ENCODE measurements at places on chromosomes 4 and X.

DNA sequence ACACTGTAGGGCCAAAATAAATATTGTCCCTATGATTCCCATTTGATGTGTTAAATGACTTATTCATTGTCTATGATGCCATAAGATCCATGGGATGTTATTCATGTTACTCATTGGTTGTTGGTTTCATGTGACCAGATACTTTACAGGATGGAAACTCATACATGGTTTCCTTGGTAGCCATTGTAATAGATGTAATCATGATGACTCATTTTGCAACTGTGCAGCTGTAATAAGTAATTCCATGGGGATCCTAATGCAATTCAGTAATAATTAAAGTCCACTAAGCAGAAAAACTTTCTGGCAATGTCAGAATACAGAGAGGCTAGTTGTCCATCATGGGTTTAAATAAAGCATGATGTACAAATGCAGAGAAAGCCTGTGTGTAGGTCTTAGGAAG, 389.7 kb upstream of the NR3C2 start:
- no peak for DNase-seq

DNA sequence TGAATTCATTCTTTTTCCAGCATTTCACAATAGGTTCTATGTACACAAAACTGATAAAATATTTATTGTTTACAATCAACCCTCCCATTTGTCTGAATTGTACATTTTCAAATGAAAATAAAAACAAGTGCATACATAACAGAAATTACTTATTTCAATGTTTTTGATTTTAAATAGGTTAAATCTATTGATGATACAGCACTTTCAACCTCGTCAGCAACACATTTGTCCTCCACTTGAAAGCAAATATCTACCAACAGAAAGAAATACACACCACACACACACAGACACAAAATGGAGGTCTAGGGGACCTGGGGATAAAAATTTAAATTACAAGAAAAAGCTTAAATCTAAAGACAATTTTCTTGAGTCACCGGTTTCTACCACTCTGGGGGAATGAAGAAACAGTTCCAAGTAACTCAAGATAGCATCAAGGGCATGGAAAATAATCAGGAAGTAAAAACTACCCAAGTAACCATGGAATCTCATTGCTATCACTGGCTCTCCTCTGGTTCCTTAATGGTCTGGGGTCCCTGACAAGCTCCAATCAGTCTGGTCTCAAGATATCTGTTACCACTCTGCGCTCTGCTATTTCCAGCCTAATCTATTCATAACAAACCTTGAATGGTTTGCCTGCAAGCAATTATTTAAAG, 27.6 kb downstream of the ANKRD17 start:
- DNase-seq = no peak

GRCh38 chr4:24751926-24752539, 43.3 kb upstream of the SOD3 start:
- DNase-seq = no peak

- no peak for DNase-seq
These were observed 31.0 kb downstream of the ALPK1 start for GRCh38 chr4:112327965-112328733.

- no peak for DNase-seq
These were observed 37.8 kb upstream of the PCDH19 start for GRCh38 chrX:100447655-100448397.

- DNase-seq = no peak
These were observed 135.8 kb downstream of the CDS1 start for GRCh38 chr4:84718699-84719098.

- no peak for DNase-seq
These were observed 158.5 kb downstream of the MID1IP1 start for GRCh38 chrX:38959736-38960135.

DNA sequence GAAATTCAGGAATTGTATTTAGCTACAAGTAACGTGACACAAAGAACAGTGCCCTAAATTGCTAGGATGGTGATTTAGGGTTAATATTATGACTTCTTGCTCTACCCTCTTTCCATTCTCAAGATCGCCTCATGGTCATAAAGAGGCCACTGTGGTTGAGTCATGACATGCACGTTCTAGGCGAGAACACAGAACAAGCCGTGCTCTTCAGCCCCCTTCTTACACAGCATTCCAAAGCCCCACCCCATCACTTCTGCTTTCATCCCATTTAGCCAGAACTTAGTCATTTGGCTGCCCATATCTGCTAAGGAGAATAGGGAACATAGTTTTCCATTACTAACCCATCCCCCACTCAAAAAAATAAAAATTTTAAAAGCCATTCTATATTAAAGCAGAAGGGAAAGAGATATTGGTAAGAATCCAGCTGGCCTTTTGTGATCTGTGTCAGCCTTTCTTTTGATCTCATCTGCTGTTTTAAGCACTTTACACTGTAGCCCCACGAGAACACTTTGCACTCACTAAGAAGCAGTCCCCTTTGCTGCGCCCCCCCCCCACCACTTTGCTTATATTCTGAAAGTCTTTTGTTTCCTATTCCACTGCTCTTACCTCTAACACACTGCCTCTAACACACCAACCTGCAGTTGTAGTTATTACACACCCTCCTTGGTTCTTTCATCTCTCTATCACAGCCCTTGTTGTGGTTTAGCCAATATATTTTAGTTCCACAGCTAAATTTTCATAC, 28.4 kb downstream of the NPNT start:
- DNase-seq = no peak

DNA sequence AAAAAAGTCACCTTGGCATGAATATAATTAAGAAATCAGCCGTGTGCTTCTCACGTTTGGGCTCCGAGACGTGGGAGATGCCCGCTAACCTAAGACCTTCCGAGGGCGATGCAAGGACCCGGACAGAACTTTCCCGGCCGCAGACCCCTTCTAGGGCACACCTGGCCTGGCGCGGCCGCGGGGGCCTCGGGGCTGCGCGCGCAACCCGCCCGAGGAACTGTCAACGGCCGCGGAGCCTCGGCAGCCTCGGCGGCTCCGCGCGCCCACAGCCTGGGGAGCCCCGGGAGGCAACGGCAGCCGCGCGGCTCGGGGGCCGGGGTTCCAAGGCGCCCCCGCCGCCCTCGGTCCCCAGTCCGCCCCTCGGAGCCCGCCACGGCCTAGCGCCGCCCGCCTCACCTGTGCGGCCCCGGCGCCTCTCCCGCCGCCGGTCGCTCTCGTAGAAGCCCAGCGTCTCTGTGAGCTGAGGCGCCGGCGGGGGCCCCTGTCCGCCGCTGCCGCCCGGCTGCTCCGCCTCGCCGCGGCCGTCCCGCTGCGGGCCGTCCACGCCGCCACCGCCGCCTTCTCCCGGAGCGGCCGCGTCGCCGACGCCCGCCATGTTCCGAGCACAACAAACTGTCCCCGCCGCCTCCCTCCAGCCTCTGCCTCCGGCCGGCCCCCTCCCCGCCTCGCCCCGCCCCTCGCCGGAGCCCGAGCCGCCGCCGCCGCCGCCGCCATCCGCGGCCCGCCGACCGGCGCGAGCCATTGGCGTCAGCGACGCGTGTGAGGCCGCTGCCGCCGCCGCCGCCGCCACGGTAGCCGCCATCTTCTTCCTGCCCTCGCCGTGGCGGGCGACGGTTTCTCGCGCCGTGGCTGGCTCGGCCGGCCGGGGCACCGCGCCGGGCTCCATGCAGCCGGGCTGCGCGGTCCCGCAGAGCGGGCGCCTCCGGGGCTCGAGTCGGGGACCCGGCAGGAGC, at the start of gene TAPT1:
Gene TAPT1, minus strand, starts transcription at position 609 of the 953 bp plus-strand sequence. Its CDS starts 14 bp downstream, at position 595.
- no peak for DNase-seq
